Kidney (tissue), 22 donors: ENCODE measurements at places on chromosomes 11 and 22.

DNA sequence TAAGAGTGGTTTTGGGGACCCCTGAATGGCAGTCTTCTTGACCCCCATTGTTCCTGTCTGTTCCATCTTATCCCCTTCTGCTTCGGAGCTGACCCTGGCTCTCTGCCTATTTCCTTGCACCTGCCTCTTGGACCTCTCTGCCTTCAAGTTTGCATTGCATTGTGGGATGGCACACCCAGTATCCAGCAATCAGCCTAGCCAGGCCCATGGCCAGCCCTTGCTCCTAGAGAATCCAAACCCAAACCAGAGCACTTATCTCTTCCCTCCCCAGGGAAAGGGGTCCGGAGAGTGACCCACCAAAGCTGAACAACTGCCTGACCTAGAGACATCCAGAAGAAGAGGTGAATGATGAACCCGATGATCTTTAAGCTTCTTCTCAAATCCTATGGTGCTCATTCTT, 607.3 kb upstream of the CADM1 start:
- H3K27ac ChIP-seq = no peak overlapping the region
- no peak overlapping the region for H3K4me3 ChIP-seq
- no peaks in the 10 kb centered on the region for H3K27me3 ChIP-seq
- H3K4me1 ChIP-seq = no peaks in the 10 kb centered on the region

GRCh38 chr11:13434247-13435205, 28.5 kb downstream of the BTBD10 start:
- H3K27me3 ChIP-seq = no peaks in the 10 kb centered on the region
- no peak overlapping the region for H3K27ac ChIP-seq
- H3K36me3 ChIP-seq = no peaks in the 10 kb centered on the region
- DNase-seq = no peak
- H3K4me1 ChIP-seq = no peaks in the 10 kb centered on the region

- H3K27ac ChIP-seq = no peak overlapping the region
- H3K4me3 ChIP-seq = no peak overlapping the region
- peaks cover 3% of the 10 kb centered on the region for H3K27me3 ChIP-seq
- H3K4me1 ChIP-seq = no peaks in the 10 kb centered on the region
- peak; percentile 81 for DNase-seq
- H3K36me3 ChIP-seq = no peaks in the 10 kb centered on the region
Observed at GRCh38 chr22:47850644-47851151, 1088.2 kb downstream of the TBC1D22A start.

GRCh38 chr11:126284829-126285228, 1.9 kb downstream of the TIRAP start:
- no peak overlapping the region for H3K27ac ChIP-seq
- peaks cover 6% of the 10 kb centered on the region for H3K4me1 ChIP-seq
- H3K4me3 ChIP-seq = no peak overlapping the region
- no peaks in the 10 kb centered on the region for H3K27me3 ChIP-seq
- DNase-seq = no peak
- H3K36me3 ChIP-seq = no peaks in the 10 kb centered on the region

GRCh38 chr22:27134315-27134701, 476.9 kb downstream of the MIAT start:
- H3K27ac ChIP-seq = no peak overlapping the region
- DNase-seq = no peak
- no peaks in the 10 kb centered on the region for H3K27me3 ChIP-seq
- H3K4me3 ChIP-seq = no peak overlapping the region
- H3K4me1 ChIP-seq = no peaks in the 10 kb centered on the region
- no peaks in the 10 kb centered on the region for H3K36me3 ChIP-seq

DNA sequence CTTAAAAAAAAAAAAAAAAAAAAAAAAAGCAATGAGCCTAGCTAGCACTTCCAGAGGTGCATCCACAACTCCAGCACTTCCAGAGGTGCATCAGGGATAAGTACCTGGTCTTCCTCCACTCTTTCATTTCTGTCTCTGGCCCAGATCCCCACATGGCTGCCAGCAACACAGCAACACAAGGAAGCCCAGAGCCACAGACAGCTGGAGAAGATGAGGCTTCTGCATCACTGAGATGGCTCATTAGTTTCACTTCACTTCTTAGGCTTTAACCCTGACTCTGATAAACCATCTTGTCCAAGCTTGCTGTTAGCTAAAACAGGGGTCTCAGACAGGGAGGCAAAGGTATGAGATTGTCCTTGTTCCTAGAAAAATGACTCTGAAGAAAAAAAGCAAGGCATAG, 35.6 kb downstream of the PC start:
- H3K36me3 ChIP-seq = no peaks in the 10 kb centered on the region
- H3K27me3 ChIP-seq = no peaks in the 10 kb centered on the region
- H3K4me3 ChIP-seq = no peak overlapping the region
- H3K27ac ChIP-seq = no peak overlapping the region
- DNase-seq = no peak

DNA sequence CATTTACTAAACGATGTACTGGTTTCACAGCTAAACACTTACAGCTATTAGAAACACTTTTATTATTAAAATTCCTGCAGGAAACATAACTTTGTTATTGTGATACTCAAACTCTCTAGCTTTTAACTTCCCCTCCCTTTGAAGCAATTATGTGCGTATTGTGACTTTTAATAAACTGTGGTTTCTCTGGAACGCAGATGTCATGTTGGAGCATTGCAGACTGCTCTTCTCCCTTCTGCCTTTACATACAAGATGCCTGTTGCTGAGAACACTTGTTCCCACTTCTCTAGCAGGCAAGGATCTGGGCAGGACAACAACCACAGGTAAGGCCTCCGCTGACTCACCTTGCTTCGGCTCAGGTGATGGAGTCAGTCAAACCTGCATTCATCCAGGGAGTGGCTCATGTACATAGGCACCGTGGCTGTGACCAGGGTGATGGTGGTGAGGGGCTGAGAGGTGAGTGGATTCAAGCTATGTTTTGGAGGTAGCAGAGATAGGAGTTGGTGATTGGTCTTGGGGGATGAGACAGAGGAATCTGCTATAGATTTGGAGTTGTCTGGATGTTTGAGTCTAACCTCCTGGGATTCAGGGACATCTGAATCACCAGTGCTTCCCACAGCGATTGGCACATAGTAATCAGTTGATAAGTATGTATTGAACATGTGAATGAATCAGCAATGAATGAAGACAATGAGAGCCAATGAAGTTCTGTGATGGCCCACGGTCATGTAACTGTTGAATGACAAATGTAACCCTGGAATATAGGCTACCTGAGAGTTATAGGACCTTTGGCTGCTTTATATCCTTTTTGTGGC, 106.0 kb downstream of the ADAMTS15 start:
- no peaks in the 10 kb centered on the region for H3K36me3 ChIP-seq
- H3K27me3 ChIP-seq = no peaks in the 10 kb centered on the region
- no peak overlapping the region for H3K27ac ChIP-seq

DNA sequence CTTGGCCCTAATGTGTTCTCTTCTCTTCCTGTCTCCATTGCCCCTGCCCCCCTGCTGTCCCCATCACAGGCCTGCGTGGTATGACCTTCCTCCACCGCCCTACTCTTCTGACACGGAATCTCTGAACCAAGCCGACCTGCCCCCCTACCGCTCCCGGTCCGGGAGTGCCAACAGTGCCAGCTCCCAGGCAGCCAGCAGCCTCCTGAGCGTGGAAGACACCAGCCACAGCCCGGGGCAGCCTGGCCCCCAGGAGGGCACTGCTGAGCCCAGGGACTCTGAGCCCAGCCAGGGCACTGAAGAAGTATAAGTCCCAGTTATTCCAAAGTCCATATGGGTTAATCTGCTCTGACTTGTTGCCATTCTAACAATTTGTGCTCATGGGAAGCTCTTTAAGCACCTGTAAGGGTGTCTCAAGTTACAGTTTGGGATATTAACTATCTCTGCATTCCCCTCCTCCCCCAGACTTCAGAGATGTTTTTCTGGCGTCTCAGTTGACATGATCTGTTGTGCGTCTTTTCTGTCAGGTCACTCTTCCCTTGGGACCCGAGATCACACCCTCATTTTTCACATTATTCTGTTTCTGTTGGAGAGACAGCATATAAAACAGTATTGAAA, 60.0 kb downstream of the COMMD9 start:
- DNase-seq = no peak
- no peaks in the 10 kb centered on the region for H3K27me3 ChIP-seq
- peaks cover 20% of the 10 kb centered on the region for H3K4me1 ChIP-seq
- no peak overlapping the region for H3K27ac ChIP-seq
- no peak overlapping the region for H3K4me3 ChIP-seq
